ENCODE measurements at places on chromosomes 16 and 17. TPM values are rescaled to one million over a fixed set of nuclear protein-coding genes. Genes with fewer than 3 reads are reported as not detected.

Gene HSD17B2
- 0.19 TPM for total RNA-seq

- no peaks in the 10 kb centered on the region for H3K4me1 ChIP-seq
- no peak overlapping the region for H3K27ac ChIP-seq
- no peaks in the 10 kb centered on the region for H3K27me3 ChIP-seq
- H3K36me3 ChIP-seq, result peaks cover 87% of the 10 kb centered on the region
- H3K4me3 ChIP-seq, result no peak overlapping the region
These were observed 60.3 kb downstream of the ZNF778 start for GRCh38 chr16:89277641-89278341.

- no peak overlapping the region for H3K27ac ChIP-seq
- H3K4me1 ChIP-seq, result peaks cover 18% of the 10 kb centered on the region
- no peak overlapping the region for H3K4me3 ChIP-seq
- peaks cover 22% of the 10 kb centered on the region for H3K36me3 ChIP-seq
- peak; percentile 67 for DNase-seq
These were observed 30.0 kb downstream of the TBCD start for GRCh38 chr17:82781894-82782274.

- H3K4me1 ChIP-seq, result peaks cover 40% of the 10 kb centered on the region
- H3K36me3 ChIP-seq, result peaks cover 45% of the 10 kb centered on the region
- no peak for DNase-seq
- no peaks in the 10 kb centered on the region for H3K27me3 ChIP-seq
These were observed 3.8 kb downstream of the ARHGDIA start for GRCh38 chr17:81867170-81867990.

DNA sequence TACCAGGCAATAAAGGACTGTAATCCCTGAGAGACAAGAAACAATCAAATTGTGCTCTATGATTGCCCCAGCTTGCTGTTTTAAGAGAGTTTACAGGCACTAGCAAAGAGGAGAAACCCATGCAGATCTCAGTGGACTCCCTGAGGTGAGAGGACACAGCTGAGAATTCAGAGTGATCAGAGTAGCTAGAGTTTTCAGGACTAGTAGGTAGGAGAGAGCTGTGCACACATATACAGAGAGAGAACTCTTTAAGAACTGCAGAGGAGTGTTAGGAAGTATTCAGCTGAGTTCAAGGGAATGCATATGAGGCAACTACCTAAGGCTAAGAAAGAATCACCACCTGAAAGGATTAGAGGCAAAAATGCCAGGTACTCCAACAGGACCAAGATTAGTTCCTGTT, 904.8 kb downstream of the CDH8 start:
- no peak overlapping the region for H3K27ac ChIP-seq
- H3K4me1 ChIP-seq, result no peaks in the 10 kb centered on the region
- no peaks in the 10 kb centered on the region for H3K36me3 ChIP-seq

All from thymus (tissue), 14 donors.